K562 (cell line): ENCODE measurements at places on chromosomes 7 and 10.
A peak's percentile ranks its signal among the peaks of the same experiment; 100 is the strongest.

DNA sequence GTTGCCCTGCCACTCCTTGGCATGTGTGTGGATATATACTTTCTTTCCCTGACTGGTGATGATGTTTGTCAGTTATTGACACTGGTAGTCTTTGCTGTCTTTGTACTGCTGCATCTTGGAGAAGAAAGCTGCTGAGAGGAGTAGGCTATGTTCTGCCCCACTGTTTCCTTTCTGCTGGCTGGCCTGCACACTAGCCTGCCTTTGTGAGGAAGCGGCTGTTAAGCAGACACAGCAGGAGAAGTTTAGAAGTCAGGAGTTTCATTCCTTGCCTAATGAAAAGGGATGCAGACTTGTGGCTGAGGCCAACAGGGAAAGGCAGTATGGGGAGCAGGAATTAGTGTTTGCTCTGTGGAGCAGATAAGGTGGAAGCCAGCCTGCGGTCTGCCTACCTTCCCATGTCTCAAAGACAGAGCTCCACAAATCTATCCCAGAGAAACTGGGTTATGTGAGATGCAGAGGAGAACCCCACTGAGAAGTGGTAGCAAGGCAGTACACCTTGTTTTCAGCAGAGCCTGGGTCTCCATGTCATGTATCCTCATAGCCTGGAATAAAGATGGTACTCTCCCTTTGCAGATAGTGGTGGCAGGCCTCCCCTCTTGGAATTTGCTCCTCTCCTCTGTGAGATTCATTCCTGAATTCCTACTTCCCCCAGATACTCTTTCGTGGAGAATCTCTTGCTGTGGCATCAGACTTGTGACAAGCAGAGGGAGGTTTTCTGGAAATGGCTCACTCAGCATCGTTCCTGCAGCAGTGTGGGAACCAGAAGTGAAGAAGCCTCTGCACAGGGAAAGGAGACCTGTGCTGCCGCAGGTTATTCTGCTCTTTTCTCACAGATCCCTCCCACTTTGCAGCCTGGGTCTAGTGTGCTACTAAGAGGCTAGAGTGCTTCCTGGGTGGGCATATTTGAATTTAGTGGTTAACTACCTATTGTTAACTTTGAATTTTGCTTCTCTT is 130.2 kb downstream of the LRRC4 start:
- no peak for DNase-seq

DNA sequence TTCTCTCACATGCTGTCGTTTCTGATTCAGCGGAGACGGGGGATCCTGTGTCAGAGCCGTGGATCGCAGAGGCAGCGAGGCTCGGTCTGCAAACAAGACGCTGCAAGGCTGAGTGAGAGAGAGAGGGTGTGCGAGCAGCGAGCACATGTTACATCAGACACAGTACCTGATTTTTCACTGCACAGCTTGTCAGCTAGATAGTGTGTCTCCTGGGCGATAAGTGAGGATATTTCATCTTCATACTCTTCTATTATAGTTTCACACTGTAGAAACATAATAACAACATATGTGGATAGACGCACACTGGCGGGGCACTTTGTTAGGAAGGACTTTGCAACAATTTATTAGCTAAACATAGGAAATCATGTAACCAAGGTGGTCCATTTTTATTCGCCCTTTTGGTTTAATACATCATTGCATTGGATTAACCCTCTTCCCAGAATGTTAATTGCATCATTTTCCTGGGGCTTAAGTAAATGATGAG is 39.5 kb downstream of the CNPY1 start:
- peak; percentile 18 for DNase-seq

DNA sequence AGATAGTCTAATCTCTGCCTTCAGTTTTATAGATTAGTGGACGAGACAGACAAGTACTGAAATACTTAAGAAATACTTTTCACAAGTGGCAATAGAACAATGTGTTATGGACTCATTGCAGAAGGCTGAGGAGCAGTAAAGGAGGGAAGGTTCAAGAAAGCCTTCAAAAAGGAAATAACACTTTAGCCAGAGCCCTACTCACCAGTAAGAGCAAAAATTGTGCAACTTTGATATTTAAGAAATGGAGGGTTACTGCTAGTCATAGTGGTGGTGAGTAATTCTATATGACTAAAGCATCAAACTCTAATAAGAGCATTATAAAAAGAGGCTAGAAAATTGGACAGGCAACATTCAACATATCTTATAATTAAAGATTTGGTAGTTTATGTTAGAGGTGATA is 28.8 kb downstream of the PTPN12 start:
- no peak for DNase-seq

DNA sequence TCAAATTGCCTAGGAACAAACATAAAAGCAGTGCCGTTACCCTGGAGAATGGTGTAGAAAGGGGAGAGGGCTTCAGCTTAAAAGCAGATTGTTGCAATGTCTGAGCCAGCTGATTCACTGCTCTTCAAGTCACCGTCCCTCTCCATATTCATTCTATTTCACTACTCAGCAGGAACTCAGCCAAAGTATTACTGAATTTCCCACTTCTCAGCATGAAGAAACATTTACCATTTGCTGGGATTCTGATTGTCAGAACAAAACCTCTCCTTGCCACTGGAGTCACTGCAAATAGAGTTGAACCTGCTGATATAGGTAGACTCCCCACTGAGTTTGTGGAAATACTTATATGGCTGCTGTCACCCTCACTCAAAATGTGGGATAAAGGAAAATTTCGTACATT is 71.7 kb downstream of the PPP1R17 start:
- DNase-seq, result no peak

- no peak for DNase-seq
Measured at GRCh38 chr10:82551506-82551905, 676.5 kb downstream of the NRG3 start.

DNA sequence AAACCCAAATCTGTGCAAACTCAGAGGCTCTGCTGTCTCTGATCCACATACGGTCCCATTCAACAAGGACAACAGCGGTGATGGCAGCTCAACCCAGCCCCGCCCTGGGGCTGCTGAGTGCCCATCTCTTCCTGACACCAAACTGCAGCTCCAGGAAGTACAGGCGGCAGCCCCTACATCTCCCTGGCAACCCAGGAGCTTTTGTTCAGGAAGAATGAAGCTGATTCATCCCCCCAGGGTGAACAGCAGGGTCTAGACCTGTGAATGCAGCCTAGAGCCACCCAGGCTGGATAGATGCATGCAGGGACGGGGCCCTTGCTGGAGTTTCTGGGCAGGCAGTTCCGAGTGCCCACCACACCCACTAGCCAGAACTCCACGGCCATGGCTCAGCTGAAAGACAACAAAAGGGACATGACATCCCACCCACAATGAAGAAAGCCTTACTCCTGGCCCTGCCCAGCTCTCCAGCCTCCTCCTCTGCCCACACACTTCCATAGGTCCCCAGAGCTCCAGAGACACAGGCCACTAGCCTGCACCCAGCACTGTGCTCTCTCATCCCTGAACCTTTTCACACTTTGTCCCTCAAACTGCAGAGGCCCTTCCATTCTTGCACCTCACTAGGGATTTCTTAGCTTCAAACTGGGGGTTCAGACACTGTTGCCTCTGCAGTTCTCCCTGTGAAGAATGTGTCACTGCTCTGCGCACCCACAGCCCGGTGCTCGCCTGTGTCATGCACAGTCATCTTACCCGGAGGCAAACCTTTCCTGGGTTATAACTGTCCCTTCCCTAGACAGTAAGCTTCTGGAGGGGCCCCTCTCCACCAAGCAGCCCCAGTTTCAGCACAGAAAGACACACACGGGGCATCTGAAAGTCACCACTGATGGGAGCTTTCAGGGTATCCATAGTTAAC is 99.1 kb downstream of the GRID1 start:
- no peak for DNase-seq

DNA sequence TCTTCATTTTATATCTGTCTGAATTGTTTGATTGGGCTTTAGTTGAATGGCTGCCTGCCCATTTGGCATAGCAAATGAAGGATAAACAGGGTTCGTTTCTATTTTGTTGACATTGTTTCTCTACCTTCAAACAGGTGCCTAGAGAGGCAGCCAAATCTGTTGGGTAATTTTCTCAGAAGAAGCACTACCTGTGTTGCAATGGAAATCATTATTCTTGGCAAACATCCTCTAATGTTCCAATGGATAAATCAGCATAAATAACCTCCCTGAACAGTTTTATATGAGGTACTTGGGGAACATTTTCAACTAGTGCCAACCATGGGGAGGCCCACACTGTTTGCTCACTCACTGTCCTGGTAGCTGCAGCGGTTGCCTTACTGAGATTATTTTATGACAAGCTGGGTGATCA is 64.4 kb upstream of the PLPP4 start:
- no peak for DNase-seq

DNA sequence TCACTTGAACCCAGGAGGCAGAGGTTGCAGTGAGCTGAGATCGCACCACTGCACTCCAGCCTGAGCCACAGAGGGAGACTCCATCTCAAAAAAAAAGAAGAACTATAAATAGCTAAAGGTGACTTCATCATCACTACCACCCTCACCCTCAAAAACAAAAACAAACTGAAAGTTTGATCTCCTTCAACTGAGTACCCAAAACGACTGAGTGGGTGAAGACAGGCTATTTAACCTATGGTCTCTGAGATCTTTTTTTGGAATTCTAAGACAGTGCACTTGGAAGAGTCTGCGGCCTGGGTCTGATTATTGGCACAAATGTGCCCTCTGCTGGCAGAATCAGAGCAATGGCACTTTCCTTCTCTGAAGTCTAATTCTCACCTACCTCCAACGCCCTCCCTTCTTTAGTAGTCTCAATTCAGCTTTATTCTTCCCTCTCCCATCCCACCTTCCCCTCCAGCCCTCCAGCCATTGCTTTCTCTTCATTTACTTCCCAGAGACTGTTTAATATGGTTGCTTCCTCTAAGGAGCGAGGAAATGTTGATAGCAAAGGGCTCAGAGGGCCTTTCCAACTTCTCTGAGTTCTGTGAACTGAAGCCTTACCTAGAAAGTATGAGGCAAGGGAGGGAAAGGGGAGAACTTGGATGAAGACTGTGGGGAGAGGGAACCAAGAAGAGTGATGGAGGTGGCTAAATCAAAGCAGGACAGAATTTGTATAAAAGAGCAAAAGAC is 2.9 kb upstream of the MYOZ1 start:
- peak; percentile 74 for DNase-seq

DNA sequence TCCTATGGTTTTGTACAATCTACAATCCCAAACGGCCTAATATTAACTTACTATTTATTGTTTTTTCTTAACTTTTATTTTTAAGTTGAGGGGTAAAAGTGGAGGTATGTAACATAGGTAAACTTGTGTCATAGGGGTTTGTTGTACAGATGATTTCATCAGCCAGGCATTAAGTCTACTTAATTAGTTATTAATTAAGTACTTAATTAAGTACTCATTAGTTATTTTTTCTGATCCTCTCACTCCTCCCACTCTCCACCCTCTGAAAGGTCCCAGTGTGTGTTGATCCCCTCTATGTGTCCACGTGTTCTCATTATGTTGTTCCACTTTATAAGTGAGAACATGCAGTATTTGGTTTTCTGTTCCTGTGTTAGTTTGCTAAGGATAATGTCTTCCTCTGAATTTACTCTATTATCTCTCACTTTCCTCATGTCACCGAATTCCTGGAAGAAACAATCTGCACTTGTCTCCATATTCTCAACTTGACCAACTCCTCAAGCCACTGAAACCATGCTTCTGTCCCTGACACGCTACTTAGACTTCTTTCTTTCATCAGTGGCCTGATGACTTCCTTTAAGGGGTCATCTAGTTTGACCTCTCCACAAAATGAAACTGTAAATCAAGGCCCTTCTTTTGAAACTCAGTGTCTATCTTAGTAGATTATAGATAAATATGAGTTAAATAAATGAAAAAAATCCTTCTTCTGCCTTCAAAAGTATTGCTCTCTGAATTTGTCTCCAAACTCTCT is 9.1 kb downstream of the CACNA2D1 start:
- DNase-seq, result no peak

DNA sequence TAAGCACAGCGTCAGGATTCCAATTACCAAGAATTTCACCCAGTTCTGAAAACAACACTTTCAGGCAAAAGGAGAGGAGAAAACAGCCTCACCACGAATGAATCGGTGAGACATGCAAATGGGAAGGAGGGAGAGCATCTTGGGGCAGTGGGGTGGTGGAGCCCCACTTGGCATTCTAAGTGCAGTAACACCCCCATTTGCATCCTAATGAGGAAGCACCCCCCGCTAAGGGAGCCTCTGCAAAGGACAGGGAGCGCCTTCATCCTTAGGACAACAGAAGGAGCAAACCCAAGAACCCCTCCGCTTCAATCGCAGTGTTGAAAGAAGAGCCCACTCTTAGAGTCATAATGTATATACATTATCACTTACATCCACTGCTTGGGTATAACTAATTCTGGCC is 46.8 kb downstream of the NRAP start:
- DNase-seq, result no peak

DNA sequence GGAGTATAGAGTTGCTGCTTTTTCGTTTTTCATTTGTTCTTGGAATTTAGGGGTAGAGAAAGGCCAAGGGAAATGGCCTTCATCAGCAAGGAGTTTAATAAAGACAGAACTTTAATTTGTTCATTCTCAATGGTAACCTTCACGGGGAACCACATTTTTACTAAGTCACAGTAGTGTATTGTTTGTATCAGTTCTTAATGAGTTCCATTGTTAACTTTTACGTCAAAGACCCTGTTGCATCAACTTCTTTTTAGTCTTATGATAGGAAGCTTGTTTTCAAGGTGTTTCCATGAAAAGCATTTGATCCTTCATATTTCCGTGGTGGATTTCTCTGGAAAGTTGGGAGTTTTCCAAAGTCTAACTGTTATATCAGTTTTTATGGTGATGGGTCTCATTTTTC is 169.9 kb downstream of the CREB5 start:
- no peak for DNase-seq

DNA sequence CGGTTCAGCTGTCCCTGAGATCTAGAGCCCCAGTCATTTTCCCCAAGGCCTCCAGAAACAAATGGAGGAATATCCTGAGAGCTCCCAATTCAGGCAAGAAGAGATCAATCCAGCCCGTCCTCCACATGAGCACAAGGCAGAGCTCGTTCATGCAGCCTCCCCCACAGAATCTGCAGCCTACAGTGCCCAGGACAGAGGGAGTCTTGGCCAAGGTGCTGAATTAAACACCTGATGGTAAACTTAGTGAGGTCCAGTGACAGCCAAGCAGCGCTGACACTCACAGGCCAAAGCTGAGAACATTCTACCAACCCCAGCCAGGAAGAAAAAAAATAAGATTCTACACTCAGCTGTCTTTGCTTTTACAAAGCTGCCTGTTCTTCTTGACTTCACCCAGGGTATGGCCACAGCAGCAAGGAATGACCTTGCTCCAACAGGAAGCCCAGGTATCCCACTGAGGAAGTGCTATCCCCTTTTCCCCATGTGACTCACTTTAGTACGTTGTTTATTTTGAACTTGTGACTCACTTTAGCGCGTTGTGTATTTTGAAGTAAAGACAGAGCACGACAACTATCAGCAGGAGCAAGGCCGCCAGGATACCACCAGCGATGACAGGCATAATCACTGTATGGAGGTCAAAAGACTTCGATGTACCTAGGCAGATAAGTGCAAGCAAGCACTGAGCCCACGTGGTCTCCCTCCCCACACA is 4.4 kb upstream of the CUZD1 start:
- no peak for DNase-seq
